Thoracic aorta (tissue), 2 donors: ENCODE measurements at places on chromosomes 13 and 19. TPM values are rescaled to one million over a fixed set of nuclear protein-coding genes. Genes with fewer than 3 reads are reported as not detected.

- no peaks in the 10 kb centered on the region for H3K27me3 ChIP-seq
- no peak for DNase-seq
- peak overlapping the region; percentile 73 for H3K27ac ChIP-seq
- peaks cover 8% of the 10 kb centered on the region for H3K4me1 ChIP-seq
- H3K36me3 ChIP-seq: no peaks in the 10 kb centered on the region
These were observed 543.0 kb downstream of the IRS2 start for GRCh38 chr13:109243311-109243951.

GRCh38 chr13:60448907-60449510 lies 52.0 kb downstream of the TDRD3 start:
- no peak for DNase-seq
- peaks cover 9% of the 10 kb centered on the region for H3K4me1 ChIP-seq
- H3K4me3 ChIP-seq: peak overlapping the region; percentile 39
- H3K27me3 ChIP-seq: no peaks in the 10 kb centered on the region
- no peak overlapping the region for H3K27ac ChIP-seq

The KIRREL2 gene
- 0.92 TPM for total RNA-seq

DNA sequence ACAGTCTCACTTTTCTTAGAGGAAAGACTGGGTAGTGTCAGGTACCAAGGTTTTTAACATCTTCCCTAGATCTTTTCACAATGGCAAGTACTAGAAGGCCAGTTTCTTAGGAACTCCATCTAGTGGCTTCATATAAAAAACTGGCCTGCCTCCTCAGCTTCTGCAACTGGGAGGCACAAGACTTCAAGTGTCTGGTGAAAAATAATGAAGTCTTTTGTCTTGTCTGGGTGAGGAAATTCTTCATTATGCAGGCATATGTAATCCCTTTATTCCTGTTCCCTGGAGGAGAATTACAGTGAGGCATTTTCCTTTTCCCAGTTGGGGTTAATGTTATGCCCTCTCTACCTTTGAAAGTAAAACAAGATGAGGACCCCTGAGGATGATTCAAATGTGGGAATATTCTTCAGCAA lies 300.5 kb downstream of the NALCN start:
- H3K4me3 ChIP-seq: no peak overlapping the region
- no peaks in the 10 kb centered on the region for H3K27me3 ChIP-seq
- H3K4me1 ChIP-seq: no peaks in the 10 kb centered on the region
- no peak for DNase-seq

The FRY gene
- total RNA-seq: 122 TPM

- DNase-seq: no peak
- no peaks in the 10 kb centered on the region for H3K27me3 ChIP-seq
- no peaks in the 10 kb centered on the region for H3K36me3 ChIP-seq
- no peak overlapping the region for H3K27ac ChIP-seq
These were observed 44.9 kb upstream of the MEDAG start for GRCh38 chr13:30861163-30861562.

DNA sequence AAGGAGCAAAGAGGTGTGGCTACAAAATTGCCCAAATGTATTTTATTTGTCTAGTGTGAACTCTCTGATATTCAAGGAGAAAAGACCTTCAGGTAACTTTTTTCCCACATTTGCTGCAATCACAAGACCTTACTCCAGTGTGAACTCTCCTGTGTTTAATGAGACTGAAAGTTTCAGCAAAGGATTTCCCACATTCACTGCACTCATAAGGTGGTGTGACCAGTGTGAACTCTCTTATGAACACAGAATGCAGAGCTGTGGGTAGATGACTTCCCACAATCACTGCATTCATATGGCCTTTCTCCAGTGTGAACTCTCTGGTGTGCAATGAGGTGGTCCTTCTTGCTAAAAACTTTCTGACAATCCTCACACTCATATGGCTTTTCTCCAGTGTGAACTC lies 16.4 kb downstream of the ZNF814 start:
- no peaks in the 10 kb centered on the region for H3K4me1 ChIP-seq
- no peaks in the 10 kb centered on the region for H3K27me3 ChIP-seq
- DNase-seq: no peak
- H3K4me3 ChIP-seq: no peak overlapping the region

- H3K36me3 ChIP-seq: no peaks in the 10 kb centered on the region
- DNase-seq: no peak
- H3K27ac ChIP-seq: peak overlapping the region; percentile 18
- no peaks in the 10 kb centered on the region for H3K27me3 ChIP-seq
These were observed 4.3 kb upstream of the LATS2 start for GRCh38 chr13:21065686-21066085.

DNA sequence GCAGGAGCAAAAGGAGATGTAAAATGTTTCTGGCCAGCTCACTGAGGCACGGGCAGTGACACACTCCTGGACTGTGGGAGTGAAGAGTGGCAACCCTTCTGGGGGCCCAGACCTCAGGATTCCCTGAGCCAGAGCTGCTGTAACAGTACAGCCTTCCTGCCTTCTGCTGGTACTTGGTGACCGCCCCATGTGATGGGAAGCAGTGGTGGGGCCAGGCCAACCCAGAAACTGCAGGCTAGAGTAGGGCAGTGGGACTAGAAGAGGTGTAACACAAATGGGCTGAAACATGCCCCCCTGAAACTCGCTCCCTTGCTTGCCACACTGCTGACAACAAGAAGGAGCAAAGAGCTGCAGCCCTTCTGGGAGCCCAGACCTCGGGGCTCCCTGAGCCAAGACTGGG lies 217.1 kb upstream of the TRPC4 start:
- no peaks in the 10 kb centered on the region for H3K4me1 ChIP-seq
- no peak for DNase-seq
- no peaks in the 10 kb centered on the region for H3K27me3 ChIP-seq
- no peak overlapping the region for H3K4me3 ChIP-seq
- H3K36me3 ChIP-seq: peaks cover 2% of the 10 kb centered on the region

DNA sequence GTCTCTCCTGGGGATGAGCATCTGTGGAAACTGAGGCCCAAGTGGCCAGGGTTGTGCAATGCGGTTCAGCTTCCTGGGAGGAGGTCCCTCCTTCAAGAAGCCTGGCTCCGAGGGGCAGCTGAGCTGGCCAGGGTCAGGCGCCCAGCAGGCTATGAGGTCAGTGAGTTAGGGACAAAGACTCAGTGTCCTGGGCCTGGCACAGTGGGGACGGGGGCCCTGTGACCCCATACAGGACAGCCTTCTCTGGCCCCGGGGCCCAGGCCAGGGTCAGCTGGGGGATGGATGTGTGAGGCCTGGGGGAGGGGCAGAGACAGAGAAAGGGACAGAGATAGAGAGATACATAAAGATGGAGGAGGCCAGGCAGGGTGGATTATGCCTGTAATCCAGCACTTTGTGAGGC lies 3.0 kb upstream of the IL12RB1 start:
- no peaks in the 10 kb centered on the region for H3K27me3 ChIP-seq
- peak overlapping the region; percentile 50 for H3K27ac ChIP-seq
- DNase-seq: no peak

DNA sequence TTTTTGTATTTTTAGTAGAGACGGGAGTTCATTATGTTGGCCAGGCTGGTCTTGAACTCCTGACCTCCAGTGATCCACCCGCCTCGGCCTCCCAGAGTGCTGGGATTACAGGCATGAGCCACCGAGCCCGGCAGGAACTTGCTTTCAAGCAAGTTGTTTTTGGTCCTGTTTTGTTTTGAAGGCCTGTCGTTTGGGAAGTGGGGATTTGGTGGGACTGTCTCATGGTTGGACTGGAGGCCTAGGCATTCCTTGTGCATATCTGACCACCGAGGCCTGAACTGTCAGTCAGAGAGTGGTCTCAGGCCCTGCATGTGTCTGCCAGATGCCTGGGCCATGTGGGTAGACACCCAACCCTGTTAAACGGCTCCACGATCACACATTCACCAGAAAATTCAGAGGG lies 26.3 kb downstream of the UBXN6 start:
- no peaks in the 10 kb centered on the region for H3K36me3 ChIP-seq
- H3K4me1 ChIP-seq: no peaks in the 10 kb centered on the region
- H3K27ac ChIP-seq: no peak overlapping the region
- no peaks in the 10 kb centered on the region for H3K27me3 ChIP-seq

- no peaks in the 10 kb centered on the region for H3K27me3 ChIP-seq
- no peak overlapping the region for H3K27ac ChIP-seq
- DNase-seq: no peak
- no peak overlapping the region for H3K4me3 ChIP-seq
- no peaks in the 10 kb centered on the region for H3K4me1 ChIP-seq
These were observed 242.7 kb upstream of the IPO5 start for GRCh38 chr13:97710797-97711196.

DNA sequence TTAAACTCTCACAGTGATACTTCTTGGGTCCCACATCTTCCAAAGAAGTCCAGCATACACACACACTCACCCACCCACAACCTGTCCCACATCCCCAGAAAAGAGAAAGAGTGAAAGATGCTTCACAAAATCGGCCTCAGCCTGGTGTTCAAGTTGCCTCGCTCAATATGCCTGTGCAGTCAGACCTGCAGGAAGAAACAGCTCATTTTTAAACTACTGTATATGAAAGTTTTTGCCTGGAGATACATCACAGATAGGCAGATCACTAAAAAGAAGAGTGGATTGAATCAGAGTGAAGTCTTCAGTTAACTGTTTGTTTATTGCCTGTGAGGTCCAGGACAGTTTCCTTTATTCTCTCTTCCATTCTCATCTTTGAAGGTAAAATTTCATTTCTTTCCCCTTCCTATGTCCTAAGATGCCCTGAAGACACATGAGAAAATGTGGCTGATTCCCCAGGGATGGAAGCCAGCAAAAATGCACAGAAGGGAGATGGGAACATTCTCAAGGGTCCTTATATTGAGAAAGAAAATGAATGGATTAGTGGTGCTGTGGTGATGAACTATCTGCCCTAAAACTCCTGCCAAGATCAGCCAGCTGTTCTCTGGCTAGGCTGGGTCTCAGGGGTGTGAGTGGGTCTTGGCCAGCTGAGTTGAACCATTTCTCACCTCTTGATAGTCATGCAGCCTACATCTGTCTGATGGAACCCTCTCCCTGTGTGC lies 259.0 kb downstream of the ITGBL1 start:
- no peak for DNase-seq
- peaks cover 24% of the 10 kb centered on the region for H3K36me3 ChIP-seq
- no peak overlapping the region for H3K27ac ChIP-seq
- H3K4me1 ChIP-seq: peaks cover 4% of the 10 kb centered on the region

The IZUMO2 gene
- not detected for total RNA-seq

The ICAM5 gene
- total RNA-seq: 0.41 TPM

The KLK14 gene
- total RNA-seq: not detected

The RFXAP gene
- 2.2 TPM for total RNA-seq

DNA sequence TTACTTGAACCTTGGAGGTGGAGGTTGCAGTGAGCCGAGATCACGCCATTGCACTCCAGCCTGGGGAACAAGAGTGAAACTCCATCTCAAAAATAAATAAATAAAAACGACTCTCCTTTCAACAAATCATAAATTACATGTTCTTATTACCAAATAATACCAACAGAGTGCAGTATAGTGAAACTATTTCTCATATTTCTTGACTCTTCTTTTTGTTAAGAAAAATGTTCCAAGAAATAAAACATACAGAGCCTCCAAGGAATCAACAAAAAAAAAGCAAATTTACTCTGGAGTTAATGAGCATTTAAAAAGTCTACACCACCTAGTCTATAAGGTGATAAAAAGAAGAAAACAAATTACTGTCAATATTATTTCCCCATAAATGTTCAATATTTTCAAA lies 188.8 kb downstream of the KLF12 start:
- H3K27ac ChIP-seq: no peak overlapping the region
- H3K4me1 ChIP-seq: peaks cover 7% of the 10 kb centered on the region
- no peaks in the 10 kb centered on the region for H3K36me3 ChIP-seq
- no peak for DNase-seq

DNA sequence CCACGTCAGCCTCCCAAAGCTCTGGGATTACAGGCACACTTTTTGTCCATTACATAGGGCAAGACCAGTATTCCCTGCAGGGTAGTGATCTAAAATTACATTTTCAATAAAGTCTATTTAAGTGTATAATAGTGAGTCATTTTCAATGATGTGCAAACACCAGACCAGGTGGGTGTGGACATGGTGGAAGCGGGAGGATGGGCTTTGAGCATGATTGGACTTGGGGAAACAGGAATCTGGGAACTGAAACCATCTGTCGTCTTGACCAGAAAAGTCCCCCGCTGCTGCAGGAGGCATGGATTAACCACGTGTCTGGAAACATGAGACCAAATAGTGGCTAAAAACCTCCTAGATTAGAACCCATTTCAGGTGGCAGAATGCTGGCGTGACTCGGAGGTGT lies 4.9 kb downstream of the FXYD3 start:
- no peaks in the 10 kb centered on the region for H3K27me3 ChIP-seq
- DNase-seq: no peak
- H3K4me1 ChIP-seq: peaks cover 24% of the 10 kb centered on the region
- no peak overlapping the region for H3K4me3 ChIP-seq

The CEACAM7 gene
- not detected for total RNA-seq

The LIPE gene
- 7.3 TPM for total RNA-seq

GRCh38 chr13:97743938-97744337 lies 209.5 kb upstream of the IPO5 start:
- H3K27ac ChIP-seq: no peak overlapping the region
- H3K4me1 ChIP-seq: peaks cover 15% of the 10 kb centered on the region

DNA sequence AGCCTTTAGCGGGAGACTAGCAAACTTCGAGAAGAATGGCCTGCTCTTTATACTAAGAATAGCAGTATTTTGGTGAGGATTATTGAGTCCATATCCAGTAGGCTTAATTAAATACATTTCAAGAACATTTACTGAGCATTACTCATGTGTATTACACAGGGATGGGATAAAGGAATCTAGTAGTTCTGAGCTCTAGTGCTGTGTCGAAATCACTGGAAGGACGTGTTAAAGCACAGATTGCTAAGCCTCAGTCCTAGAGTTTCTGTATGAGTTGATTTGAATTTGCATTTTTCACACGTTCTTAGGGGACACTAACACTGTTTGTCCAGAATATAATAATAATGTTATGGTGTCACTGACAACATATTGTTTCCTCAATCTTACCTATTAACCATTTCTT lies 9.0 kb downstream of the ZNF302 start:
- no peak for DNase-seq
- no peak overlapping the region for H3K27ac ChIP-seq
- H3K4me3 ChIP-seq: no peak overlapping the region

- H3K4me3 ChIP-seq: no peak overlapping the region
- H3K36me3 ChIP-seq: no peaks in the 10 kb centered on the region
- H3K27me3 ChIP-seq: no peaks in the 10 kb centered on the region
- no peaks in the 10 kb centered on the region for H3K4me1 ChIP-seq
- no peak for DNase-seq
These were observed 413.7 kb downstream of the DCT start for GRCh38 chr13:94065741-94066140.

GRCh38 chr19:18385675-18386542 lies at the start of gene GDF15:
TSS of gene GDF15 (plus strand) at chr19:18386158. CDS start at chr19:18386190, 32 bp downstream.
- no peak within 1 kb of the TSS for H3K27ac ChIP-seq
- peaks cover 3% of the 10 kb centered on the region for H3K4me1 ChIP-seq
- no peak for DNase-seq
